Mesothelial cell of epicardium (in vitro differentiated cells): ENCODE measurements at places on chromosomes 2 and 18.

DNA sequence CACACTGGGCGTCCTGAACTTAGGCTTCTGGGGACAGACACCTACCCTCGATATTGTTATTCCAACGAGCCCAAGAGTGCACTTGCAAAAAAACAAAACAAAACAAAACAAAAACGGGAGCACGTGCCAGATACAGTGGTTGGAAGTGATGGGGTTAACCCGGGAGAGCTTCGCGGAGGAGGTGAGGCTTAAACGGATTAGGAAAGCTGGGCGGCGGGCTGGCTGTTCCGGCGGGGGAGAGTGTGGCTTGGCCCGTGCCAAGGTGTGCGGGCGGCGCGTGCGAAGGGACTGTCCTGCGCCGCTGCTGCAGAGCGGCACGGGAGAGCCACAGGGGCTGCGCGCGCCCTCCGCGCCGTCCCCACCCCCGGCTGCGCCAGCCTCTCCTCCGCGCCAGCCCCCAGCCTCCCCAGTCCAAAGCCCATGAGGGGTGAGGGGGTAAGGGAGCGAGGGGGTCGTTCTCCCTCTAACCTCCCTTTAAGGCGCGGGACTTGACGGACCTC, 1.5 kb upstream of the SLC30A3 start:
- H3K4me3 ChIP-seq, result peak overlapping the region; percentile 77
- H3K36me3 ChIP-seq, result no peaks in the 10 kb centered on the region
- peaks cover 26% of the 10 kb centered on the region for H3K27me3 ChIP-seq
- peaks cover 22% of the 10 kb centered on the region for H3K4me1 ChIP-seq
- H3K27ac ChIP-seq, result no peak overlapping the region

DNA sequence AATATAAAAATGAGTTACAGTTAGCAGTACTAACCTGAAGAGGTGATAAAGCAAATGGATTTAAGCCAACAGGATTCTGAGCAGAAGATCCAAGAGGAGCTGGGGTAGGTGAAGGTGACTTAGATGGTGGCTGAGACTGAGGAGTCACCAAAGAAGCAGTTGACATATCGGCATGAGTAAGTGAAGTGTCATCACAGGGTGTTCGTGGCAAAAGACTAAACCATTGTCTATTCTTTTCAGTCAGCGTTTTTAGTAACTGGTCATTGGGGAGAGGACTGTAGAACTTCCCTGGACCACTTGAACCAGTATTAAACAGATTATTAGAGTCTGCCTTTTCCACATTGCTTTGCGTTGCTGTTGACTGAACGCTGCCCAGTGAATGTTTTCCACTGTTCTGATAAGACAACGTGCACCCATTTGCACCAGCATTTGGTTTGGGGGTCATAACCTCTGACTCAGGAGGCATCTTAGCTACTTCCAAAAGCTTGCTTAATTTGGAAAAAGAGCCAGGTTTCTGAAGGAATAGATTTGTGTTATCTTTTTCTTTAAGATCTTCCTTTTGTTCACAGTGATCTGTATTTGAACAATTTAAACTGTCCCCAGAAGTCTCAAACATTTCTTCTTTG, 63.3 kb upstream of the WDSUB1 start:
- no peak overlapping the region for H3K4me3 ChIP-seq
- no peaks in the 10 kb centered on the region for H3K27me3 ChIP-seq
- H3K4me1 ChIP-seq, result no peaks in the 10 kb centered on the region
- no peak overlapping the region for H3K27ac ChIP-seq

DNA sequence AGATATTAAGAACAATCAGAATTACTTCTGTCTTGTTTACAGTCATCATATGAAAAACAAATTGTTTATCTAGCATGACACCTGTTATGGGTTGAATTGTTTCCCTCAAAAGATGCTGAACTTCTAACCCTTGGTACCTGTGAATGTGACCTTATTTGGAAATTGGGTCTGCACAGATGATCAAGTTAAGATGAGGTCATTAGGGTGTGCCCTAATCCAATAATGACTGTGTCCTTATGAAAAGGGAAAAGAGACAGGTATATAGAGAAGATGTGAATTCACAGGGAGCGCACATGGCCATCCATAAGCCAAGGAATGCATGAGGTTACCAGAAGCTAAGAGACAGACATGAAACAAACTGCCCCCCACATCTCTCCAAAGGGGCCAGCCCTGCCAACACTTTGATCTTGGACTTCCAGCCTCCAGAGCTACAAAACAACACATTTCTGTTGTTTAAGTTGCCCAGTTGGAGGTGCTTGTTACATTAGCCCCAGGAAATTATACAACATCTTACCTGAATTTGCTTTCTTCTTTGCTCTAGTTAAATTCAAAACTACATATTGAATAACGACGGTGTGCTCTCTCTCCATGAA, 2.3 kb upstream of the HPCAL1 start:
- H3K4me1 ChIP-seq, result peaks cover 16% of the 10 kb centered on the region
- peak overlapping the region; percentile 7 for H3K4me3 ChIP-seq
- H3K27ac ChIP-seq, result no peak overlapping the region
- H3K27me3 ChIP-seq, result peaks cover 15% of the 10 kb centered on the region
- H3K36me3 ChIP-seq, result no peaks in the 10 kb centered on the region

DNA sequence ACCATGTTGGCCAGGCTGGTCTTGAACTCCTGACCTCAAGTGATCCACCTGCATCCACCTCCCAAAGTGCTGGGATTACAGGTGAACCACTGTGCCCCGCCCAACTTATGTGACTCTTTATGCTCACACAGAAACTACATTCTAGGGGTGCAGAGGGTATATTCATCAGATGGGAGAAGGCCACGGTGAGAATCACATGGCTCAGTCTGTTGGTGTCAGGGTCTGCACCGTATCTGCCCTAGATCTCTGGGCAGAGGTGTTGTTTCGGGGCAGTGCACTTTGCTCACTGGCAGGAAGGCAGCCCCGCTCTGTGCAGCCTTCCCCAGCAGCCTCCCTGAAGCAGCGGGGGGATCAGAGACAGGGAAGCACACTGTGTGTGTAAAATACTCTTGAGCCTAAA, 76.4 kb downstream of the SH3RF3 start:
- peaks cover 8% of the 10 kb centered on the region for H3K4me1 ChIP-seq
- no peak for DNase-seq
- no peaks in the 10 kb centered on the region for H3K36me3 ChIP-seq
- no peak overlapping the region for H3K4me3 ChIP-seq
- no peak overlapping the region for H3K27ac ChIP-seq
- peaks cover 3% of the 10 kb centered on the region for H3K27me3 ChIP-seq
